ENCODE measurements at places on chromosomes 16 and 17. TPM values are rescaled to one million over a fixed set of nuclear protein-coding genes. Genes with fewer than 3 reads are reported as not detected.

The FGF11 gene
- total RNA-seq, result 14.9 TPM

GRCh38 chr16:1150511-1150982 lies 2.4 kb upstream of the CACNA1H start:
- DNase-seq, result no peak

DNA sequence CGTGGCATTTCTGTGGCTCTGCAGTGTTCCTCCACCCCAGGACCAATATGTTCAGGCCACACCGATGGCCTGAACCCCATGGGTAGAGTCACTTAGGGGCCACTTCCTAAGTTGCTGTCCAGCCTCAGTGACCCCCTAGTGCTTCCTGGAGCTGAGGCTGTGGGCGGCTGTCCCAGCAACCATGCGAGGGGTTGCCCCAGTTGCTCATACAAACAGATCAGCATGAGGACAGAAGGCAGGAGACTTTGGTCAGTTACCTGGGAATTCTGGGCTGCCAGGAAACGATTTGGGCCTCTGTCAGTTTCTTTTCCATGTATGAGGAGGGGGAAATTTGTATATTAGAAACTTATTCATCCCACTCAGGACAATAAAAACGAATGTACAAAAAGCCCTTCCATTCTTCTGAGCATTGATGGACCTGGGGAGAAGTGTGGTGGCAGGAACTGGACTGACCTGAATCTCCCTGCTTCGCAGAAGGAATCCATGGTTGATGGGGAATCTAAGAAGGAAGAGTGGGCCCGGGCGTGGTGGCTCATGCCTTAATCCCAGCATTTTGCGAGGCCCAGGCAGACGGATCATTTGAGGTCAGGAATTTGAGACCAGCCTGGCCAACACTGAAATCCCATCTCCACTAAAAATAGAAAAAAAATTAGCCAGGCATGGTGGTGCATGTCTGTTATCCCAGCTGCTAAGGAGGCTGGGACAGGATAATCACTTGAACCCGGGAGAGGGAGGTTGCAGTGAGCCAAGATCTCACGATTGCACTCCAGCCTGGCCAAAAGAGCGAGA lies 4.9 kb upstream of the IL32 start:
- DNase-seq, result no peak

DNA sequence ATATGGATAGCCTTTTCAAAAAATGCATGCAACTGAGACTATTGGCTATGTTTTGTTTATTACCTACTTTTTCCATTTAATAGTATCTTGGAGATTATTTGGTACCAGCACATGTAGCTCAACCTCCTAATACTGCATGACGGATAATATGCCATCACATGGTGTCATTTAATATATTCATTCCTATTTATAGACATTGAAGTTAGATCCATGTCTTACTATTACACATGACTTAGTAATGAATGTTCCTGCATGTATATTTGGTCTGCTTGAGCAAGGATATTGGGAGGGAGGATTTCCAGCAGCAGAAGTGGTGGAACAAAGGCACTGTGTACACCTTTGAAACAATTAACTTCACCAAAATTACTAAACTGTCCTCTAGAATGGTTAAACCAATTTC lies 561.3 kb downstream of the WWOX start:
- no peak for DNase-seq

DNA sequence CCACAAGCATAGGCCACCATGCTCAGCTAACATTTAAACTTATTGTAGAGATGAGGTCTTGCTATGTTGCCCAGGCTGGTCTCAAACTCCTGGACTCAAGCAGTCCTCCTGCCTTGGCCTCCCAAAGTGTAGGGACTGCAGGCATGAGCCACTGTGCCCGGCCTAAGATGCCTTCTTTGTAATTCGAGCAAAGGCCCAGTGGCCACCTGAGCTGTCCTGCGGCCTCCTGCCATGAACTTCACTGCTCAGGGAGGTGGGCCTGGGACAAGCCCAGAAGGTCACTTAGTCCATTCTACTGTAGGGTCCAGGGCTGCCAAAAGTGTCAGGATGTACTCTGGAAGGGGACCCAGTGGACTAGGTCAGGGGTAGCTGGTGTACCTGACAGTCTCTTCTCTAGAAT lies 30.5 kb downstream of the DHX38 start:
- no peak for DNase-seq

The CCL1 gene
- total RNA-seq, result not detected

GRCh38 chr17:80843741-80844156 lies 147.9 kb upstream of the CHMP6 start:
- no peak for DNase-seq

DNA sequence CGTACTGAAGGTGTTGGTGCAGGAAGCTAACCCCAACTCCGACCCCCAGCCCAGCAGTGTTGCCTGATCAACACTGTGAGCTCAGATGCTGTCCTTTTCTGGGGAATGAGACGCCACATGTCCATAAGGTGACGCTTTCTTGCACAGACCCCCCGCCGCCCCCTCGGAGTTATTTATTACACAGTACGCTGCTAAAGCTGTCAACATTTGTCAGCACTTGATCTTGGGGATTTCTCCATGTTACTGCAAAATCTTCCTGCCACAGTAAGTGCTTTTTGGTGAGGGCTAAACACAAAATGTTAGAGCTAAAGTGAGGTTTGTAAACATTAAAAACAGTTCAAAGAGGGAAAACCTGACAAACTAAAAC lies 15.9 kb downstream of the CMTM3 start:
- no peak for DNase-seq

DNA sequence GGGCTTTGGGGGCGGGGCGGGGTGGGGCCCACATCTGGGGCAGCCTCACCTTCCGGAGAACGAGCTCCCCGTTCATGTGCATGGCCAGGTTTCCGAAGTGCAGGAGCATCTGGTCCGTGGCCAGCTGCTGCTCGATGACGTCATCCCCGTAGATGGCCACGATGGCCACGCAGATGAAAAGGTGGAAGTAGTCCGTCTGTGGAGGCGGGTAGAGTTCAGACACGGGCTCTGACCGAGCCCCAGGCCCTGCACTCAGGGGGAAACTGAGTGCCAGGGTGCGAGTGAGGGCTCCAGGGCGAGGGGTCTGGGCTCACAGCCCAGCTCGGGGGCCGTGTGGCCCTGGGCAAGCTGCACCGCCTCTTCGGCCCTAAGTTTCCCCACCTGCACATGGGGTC lies 93.7 kb downstream of the TBC1D16 start:
- DNase-seq, result no peak
